ENCODE measurements at places on chromosomes 6 and 20.
A peak's percentile ranks its signal among the peaks of the same experiment; 100 is the strongest.

- H3K36me3 ChIP-seq = peaks cover 21% of the 10 kb centered on the region
- H3K4me1 ChIP-seq = peaks cover 6% of the 10 kb centered on the region
- H3K27ac ChIP-seq = no peak overlapping the region
- no peak for DNase-seq
- no peak overlapping the region for H3K4me3 ChIP-seq
Measured at GRCh38 chr6:30544666-30545272, 11.5 kb downstream of the GNL1 start.

DNA sequence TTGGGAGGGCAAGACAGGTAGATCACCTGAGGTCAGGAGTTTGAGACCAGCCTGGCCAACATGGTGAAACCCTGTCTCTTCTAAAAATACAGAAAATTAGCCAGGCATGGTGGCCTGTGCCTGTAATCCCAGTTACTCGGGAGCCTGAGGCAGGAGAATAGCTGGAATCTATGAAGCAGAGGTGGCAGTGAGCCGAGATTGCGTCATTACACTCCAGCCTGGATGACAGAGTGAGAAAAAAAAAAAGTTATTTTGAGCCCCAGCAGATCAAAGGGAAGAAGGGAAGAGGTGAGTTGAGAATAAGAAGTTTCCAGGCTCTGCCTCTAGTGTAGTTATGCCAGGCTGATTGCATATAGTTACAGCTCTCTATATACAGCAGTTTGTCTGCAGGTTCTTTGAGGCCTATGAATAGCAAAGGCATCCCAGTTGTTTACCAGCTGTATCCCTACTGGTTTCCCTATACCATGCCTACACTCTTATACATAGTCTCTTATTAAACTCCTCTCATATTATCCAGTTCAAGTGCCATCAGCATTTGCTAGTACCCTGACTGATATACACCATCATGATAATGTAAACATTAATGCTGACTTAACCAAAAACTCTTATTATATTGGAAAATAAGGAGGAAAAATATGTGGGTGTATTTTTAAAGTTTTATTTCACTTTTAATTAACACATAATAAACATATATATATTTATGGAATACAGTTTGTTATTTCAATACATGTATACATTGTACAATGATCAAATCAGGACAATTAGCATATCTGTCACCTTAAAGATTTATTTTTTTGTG, 823.6 kb upstream of the ADGRB3 start:
- H3K36me3 ChIP-seq = peaks cover 2% of the 10 kb centered on the region
- H3K27ac ChIP-seq = no peak overlapping the region
- no peak overlapping the region for H3K4me3 ChIP-seq
- H3K27me3 ChIP-seq = no peaks in the 10 kb centered on the region
- DNase-seq = no peak

DNA sequence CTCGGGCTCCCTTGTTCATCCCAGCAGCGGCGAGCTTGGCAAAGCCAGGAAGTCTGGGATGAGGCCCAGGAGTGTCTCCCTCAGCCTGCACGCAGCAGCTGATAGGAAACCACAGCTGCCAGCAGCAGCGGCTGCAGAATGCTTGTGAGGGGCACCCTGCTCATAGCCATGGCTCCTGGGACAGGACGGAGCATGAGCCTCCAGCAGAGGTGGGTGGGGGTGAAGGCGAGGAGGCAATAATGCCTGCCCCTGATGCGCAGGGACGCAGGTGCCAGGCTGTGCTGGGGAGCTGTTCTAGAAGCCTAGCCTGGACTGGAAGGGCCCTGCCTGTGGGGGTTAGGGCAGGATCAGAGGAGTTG, 157.9 kb downstream of the CD83 start:
- no peak overlapping the region for H3K27ac ChIP-seq
- H3K4me3 ChIP-seq = no peak overlapping the region
- peaks cover 27% of the 10 kb centered on the region for H3K4me1 ChIP-seq
- no peaks in the 10 kb centered on the region for H3K36me3 ChIP-seq
- DNase-seq = no peak

GRCh38 chr6:168609026-168609685, 168.2 kb downstream of the SMOC2 start:
- no peak for DNase-seq
- H3K27me3 ChIP-seq = no peaks in the 10 kb centered on the region
- H3K36me3 ChIP-seq = no peaks in the 10 kb centered on the region
- H3K4me1 ChIP-seq = peaks cover 18% of the 10 kb centered on the region
- H3K4me3 ChIP-seq = no peak overlapping the region
- no peak overlapping the region for H3K27ac ChIP-seq

DNA sequence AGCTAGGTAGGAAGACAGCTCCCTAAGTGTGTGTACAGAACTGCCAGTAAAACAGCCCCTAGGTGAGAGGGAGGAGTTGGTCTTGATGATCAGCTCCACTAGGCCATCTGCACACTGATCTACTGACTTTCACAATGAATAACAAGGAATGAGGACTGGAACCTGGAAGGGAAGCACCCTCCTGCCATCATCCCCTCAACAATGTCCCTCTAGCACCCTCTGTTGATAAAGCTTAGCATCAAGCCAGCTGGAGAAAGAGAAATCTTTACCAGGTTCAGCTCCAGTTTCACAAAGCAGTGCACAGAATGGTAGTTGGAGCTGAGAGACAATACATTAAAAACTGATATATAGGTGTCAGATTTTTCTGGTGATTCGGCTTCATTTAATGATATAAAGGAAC, 57.2 kb upstream of the IRAK1BP1 start:
- H3K4me1 ChIP-seq = peaks cover 3% of the 10 kb centered on the region
- H3K4me3 ChIP-seq = no peak overlapping the region
- peaks cover 6% of the 10 kb centered on the region for H3K27me3 ChIP-seq
- no peak overlapping the region for H3K27ac ChIP-seq
- no peak for DNase-seq

DNA sequence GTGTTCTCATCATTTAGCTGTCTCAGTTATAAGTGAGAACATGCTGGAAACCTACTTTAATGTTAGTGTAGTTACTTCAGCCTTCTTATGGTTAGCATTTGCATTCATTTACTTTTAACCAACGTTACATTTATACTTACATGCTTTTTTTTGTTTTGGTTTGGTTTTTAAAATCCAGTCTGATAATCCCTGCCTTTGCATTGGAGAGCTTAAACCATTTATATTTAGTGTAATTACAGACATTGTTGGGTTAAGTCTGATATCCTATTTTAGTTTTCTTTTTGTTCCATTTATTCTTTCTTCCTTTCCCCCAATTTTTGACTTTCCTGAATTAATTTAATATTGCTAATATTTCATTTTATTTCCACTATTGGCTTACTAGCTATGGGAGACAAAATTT, 70.2 kb downstream of the AIG1 start:
- DNase-seq = no peak
- H3K36me3 ChIP-seq = peaks cover 25% of the 10 kb centered on the region
- H3K4me3 ChIP-seq = no peak overlapping the region

DNA sequence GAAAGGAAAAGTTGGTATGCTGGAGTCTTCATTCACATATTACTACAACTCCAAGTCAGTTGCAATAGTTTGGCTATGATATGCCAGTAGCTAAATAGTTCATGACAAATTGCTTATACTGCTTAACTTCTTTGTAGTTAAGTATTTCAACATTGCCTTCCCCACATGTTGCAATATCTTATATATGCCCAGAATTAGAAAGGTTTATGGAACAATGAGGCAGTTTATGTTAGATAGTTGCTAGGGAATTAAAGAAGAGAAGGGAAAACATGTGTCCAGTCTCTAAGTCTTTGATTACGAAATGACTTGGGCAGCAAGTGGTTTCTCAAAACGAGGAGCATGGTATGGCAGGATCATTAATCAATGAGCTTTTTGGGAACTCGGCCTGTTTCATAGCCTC, 145.8 kb downstream of the PLCB4 start:
- no peak overlapping the region for H3K27ac ChIP-seq
- no peak for DNase-seq
- peaks cover 7% of the 10 kb centered on the region for H3K4me1 ChIP-seq
- H3K27me3 ChIP-seq = no peaks in the 10 kb centered on the region
- H3K4me3 ChIP-seq = no peak overlapping the region

DNA sequence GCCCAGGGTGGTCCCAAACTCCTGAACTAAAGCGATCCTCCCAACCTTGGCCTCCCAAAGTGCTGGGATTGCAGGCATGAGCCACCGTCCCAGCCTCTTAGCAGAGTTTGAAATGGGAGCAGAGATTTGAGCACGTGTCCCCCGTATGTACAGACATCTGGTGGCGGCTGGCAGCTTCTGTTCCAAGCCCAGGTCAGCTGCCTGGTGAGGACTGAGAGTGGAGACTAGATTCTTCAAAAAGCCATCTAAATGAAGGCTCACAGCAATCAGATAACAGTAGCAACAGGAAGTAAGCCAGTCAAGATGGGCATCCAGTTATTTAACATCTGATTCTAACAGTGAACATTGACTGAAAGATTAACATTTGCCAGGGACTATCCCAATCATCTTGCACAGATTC, 128.1 kb upstream of the AKAP12 start:
- DNase-seq = no peak
- H3K4me3 ChIP-seq = no peak overlapping the region
- H3K27me3 ChIP-seq = no peaks in the 10 kb centered on the region
- H3K4me1 ChIP-seq = peaks cover 35% of the 10 kb centered on the region

DNA sequence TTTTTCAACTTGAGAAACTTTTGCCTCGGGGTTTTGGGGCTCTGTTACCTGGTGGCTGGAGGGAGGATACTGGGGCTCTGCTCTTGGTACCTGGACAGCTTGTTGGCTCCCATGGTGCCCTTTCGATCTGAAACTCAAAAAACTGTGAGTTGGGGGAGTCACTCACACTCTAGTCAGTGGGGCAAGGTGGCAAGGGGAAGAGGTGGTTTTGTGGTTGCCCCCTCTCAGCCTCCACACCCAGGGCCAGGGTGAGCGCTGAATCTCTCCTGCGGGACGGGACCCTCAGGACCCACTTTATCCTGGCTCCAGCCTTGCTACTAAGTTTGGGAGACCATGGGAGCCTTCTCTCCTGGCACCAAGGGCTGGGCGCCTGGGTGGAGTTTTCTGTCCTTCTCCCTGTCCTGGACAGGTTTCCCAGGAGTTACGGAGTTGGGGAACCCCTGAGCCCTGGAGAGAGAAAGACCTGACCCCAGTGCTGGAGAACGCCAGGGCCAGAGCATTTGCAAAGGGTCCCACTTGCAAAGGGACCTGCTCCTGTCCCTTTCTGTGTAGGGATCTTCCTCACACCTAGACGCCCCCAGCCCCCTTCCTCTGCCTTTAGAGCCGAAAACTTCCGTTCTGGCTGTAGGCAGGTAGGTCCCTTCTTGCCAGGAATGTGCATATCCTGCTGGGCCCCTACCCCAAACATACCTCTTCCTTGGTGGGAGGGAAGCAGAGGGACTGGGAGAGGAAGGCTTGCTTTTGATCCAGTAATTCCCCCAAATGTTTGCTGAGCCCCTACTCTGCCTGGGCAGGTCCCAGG, 2.9 kb downstream of the FOXP4 start:
- H3K4me1 ChIP-seq = peaks cover 53% of the 10 kb centered on the region
- H3K4me3 ChIP-seq = peak overlapping the region; percentile 96
- no peak overlapping the region for H3K27ac ChIP-seq

DNA sequence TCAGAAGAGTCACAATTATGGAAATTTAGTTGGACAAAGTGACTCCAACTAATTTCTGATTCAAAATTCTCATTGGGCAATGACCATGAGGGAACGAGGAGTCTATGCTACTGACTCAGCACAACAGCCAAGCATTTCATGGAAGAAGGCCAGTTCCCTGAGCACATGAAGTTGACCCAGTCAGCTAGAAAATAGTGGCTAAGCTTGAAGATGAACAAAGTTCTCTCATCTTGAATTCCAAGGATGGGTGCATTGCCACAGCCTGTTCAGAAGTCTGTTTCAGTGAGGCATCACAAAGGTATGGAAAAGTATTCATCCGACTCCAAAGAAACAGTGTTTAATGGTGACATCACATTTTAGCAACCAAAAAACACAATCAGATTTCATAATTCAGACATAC, 676.9 kb downstream of the HACE1 start:
- no peak overlapping the region for H3K4me3 ChIP-seq
- H3K36me3 ChIP-seq = no peaks in the 10 kb centered on the region
- H3K27ac ChIP-seq = no peak overlapping the region
- H3K4me1 ChIP-seq = peaks cover 5% of the 10 kb centered on the region

- no peak for DNase-seq
- H3K36me3 ChIP-seq = no peaks in the 10 kb centered on the region
- no peak overlapping the region for H3K4me3 ChIP-seq
- H3K27ac ChIP-seq = no peak overlapping the region
- peaks cover 7% of the 10 kb centered on the region for H3K27me3 ChIP-seq
Measured at GRCh38 chr6:5898563-5898962, 108.2 kb downstream of the NRN1 start.

DNA sequence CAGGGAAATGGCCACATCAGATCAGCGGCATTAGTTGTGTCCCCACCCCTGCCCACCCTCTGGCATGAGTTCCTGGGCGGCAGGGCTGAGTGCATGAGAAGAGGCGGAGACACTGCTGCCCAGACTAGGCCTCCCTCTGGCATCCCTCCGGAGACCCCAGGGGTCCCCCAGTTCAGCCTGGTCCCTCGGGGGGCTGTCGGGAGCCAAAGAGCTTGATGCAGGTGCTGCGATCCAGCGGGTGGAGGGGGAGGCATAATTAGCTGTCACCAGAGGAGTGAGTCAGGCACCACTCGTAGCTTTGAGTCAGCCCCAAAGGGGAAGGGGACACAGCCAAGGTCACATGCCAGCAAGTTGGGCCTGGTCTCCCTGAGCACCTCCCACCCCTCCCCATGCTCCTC, 34.5 kb downstream of the DLGAP4 start:
- H3K27ac ChIP-seq = no peak overlapping the region
- no peaks in the 10 kb centered on the region for H3K4me1 ChIP-seq
- H3K4me3 ChIP-seq = no peak overlapping the region
- H3K36me3 ChIP-seq = no peaks in the 10 kb centered on the region

GRCh38 chr6:130129762-130130246, 92.9 kb downstream of the SAMD3 start:
- H3K27ac ChIP-seq = no peak overlapping the region
- H3K4me3 ChIP-seq = no peak overlapping the region
- H3K27me3 ChIP-seq = no peaks in the 10 kb centered on the region

GRCh38 chr6:2971420-2972218, at the start of gene SERPINB6:
Gene SERPINB6 (minus strand): TSS chr6:2971567. CDS start chr6:2959332, 12,235 bp downstream.
- peaks cover 42% of the 10 kb centered on the region for H3K4me1 ChIP-seq
- peak; percentile 70 for DNase-seq
- peaks cover 9% of the 10 kb centered on the region for H3K36me3 ChIP-seq
- H3K27ac ChIP-seq = peak within 1 kb of the TSS; percentile 94
- H3K4me3 ChIP-seq = peak within 1 kb of the TSS; percentile 87

- peaks cover 29% of the 10 kb centered on the region for H3K4me1 ChIP-seq
- H3K27me3 ChIP-seq = no peaks in the 10 kb centered on the region
- no peak for DNase-seq
- H3K27ac ChIP-seq = no peak overlapping the region
- H3K4me3 ChIP-seq = no peak overlapping the region
- peaks cover 43% of the 10 kb centered on the region for H3K36me3 ChIP-seq
Measured at GRCh38 chr6:8030920-8031319, 33.3 kb downstream of the BLOC1S5 start.

- peak; percentile 87 for DNase-seq
- H3K4me3 ChIP-seq = peak within 1 kb of the TSS; percentile 97
- no peaks in the 10 kb centered on the region for H3K27me3 ChIP-seq
- H3K36me3 ChIP-seq = no peaks in the 10 kb centered on the region
- H3K27ac ChIP-seq = peak within 1 kb of the TSS; percentile 97
- H3K4me1 ChIP-seq = peaks cover 12% of the 10 kb centered on the region
Measured at GRCh38 chr6:107459283-107460082, at the start of gene PDSS2. Gene PDSS2 (minus strand): TSS chr6:107459564. CDS start chr6:107459285, 279 bp downstream.

GRCh38 chr6:52337633-52338290, 24.2 kb upstream of the PAQR8 start:
- H3K4me3 ChIP-seq = no peak overlapping the region
- peaks cover 42% of the 10 kb centered on the region for H3K4me1 ChIP-seq
- DNase-seq = no peak
- H3K36me3 ChIP-seq = no peaks in the 10 kb centered on the region
- no peaks in the 10 kb centered on the region for H3K27me3 ChIP-seq

All from mesothelial cell of epicardium (in vitro differentiated cells).